HFFc6 (cell line): ENCODE measurements at places on chromosomes 1 and 21. TPM values are rescaled to one million over a fixed set of nuclear protein-coding genes. Genes with fewer than 3 reads are reported as not detected.

DNA sequence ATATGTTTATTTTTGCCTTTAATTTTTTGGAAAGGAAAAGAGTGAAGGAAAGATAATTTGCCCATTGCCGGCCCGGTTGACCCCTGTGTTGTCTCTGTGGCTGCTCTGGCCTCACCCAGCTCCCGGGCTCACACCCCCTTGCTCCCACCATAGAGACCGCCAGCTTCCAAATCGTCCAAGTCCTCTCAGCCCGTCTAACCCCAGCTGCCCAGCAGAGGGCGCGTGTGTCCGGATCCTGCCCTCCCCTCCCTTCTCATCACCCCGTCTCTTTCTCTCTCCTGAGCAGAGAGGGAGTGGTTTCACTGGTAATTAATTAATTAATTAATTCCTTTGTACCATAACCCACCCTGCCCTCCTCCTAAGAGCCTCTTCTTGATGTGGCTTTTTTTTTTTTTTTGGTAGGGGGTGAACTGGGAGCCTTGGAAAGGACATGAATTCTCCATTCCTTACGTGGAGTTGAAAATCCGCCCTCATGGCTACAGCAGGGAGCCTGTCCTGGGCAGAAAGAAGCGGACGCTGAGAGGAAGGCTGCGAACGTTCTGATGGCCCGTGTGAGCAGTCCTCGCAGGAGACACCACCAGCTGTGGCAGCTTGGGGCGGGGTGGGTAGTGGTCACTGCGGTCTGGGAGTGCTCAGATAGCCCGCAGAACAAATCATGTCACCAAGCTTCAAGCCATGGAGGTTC, 45.9 kb downstream of the KIAA0040 start:
- H3K4me3 ChIP-seq, result no peak overlapping the region
- no peaks in the 10 kb centered on the region for H3K36me3 ChIP-seq
- H3K27me3 ChIP-seq, result peaks cover 15% of the 10 kb centered on the region
- no peak overlapping the region for H3K27ac ChIP-seq
- peak; percentile 42 for DNase-seq
- peaks cover 12% of the 10 kb centered on the region for H3K4me1 ChIP-seq

SELENOF gene
- 289 to 354 TPM (median 315 TPM) in 3 replicates for total RNA-seq

DNA sequence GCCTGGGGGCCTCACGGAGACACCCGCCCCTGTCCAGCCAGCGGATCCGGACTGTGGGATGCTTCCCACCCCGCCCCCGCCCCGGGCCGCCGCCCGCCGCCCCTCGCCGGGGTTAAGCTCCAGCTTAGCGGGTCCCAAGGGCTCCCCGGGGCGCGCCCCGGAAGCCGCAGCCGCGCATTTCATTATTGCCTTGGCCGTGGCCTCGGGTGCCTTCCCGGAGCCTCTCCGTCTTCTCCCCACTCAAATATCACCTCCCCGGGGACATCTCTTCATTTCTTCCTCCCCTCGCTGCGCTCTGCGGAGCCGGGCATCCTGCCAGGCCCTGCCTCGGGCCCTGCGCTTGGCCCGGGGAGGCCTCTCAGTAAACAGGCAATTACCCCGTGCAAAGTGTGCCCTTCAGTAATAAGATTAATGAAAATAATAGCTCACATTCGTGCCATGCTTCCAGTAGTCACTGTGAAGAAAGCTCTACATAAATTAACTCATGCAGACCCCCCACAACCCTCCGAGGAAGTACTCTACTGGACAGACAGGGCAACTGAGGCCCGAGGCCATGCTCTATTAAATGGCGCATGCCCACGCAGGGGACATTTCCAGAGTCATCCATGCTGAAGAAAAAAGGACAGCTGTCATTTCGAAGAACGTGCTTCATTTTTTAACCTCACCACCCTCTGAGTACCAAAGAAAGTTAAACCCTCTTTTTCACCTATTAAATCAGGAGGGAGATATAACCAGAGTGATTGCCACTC, 49.9 kb upstream of the LAPTM5 start:
- H3K36me3 ChIP-seq, result no peaks in the 10 kb centered on the region
- H3K27ac ChIP-seq, result no peak overlapping the region
- H3K4me1 ChIP-seq, result peaks cover 39% of the 10 kb centered on the region
- no peak for DNase-seq

DNA sequence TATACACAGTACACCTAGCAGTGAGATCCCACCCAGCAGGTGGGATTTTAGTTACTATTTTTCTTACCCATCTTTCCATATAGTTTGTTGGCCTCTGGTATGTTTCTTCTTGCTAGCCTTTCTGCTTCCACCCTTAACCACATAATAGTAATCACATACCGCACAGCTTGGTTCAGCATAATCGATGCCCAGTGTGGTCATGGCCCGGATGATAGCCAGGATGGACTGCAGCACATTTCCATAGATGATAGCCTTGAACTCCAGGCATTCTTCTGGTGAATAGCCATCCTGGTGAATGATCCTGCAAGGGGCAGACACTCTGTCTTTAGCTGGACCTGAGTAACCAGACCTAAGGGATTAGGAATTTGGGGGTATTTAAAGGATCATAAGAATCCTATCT, 9.5 kb downstream of the GNAT2 start:
- peaks cover 5% of the 10 kb centered on the region for H3K36me3 ChIP-seq
- peaks cover 3% of the 10 kb centered on the region; the same call in 1 of the 2 replicates for H3K27me3 ChIP-seq
- no peak for DNase-seq
- H3K4me1 ChIP-seq, result peaks cover 55% of the 10 kb centered on the region
- no peak overlapping the region for H3K27ac ChIP-seq

GRCh38 chr1:78079580-78079979, 33.8 kb downstream of the GIPC2 start:
- DNase-seq, result no peak
- H3K4me3 ChIP-seq, result no peak overlapping the region
- no peaks in the 10 kb centered on the region for H3K27me3 ChIP-seq
- H3K27ac ChIP-seq, result peak overlapping the region; percentile 73
- H3K4me1 ChIP-seq, result peaks cover 70% of the 10 kb centered on the region

- no peaks in the 10 kb centered on the region for H3K27me3 ChIP-seq
- peaks cover 10% of the 10 kb centered on the region for H3K36me3 ChIP-seq
- no peak overlapping the region for H3K27ac ChIP-seq
These were observed 484.8 kb downstream of the BRINP3 start for GRCh38 chr1:189992856-189993255.

- peaks cover 9% of the 10 kb centered on the region; the same call in 1 of the 2 replicates for H3K4me1 ChIP-seq
- peaks cover 73% of the 10 kb centered on the region for H3K36me3 ChIP-seq
- no peak overlapping the region for H3K4me3 ChIP-seq
- H3K27me3 ChIP-seq, result no peaks in the 10 kb centered on the region
- no peak for DNase-seq
These were observed 18.7 kb downstream of the UBAP2L start for GRCh38 chr1:154239491-154239890.

DNA sequence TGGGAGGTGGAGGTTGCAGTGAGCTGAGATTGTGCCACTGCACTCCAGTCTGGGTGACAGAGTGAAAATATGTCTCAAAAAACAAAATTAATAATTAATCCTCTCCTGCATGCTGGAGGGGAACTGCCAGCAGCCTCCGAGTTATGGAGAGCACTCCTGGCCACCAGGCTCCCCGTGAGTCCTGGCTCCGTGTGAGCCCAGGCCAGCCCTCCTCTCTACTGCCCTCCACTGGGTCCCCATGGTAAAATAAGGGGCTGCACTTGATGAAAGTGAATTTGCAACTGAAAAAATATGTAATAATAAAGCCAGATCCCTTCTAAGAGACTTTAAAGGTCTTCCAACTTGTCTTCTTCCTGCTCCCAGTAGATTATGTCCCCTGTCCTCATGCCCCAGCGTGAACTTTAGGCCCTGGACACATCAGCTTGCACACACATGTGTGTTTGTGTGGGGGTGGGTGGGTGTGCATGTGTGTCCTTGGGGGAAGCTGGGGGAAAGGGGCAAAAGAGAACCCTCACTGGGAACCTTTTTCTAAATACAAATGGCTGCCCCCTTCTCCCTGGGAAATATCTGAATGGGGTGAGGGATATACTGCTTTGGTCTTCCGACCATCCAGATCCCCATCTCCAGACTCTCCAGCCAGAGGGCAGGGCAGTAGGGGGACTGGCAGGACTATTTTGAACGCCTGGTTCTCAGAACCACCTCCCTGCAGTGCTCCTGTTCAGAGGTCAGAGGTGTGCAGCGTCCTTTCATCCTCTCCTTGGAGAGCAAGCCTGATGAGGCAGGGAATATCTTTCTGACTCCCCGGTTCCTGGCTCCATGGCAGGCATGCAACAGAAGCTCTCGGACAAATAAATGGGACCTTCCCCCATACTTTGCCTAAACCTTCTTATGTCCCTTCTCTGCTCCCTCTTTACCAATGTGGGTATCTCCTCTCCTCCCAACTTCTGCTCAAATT, 26.2 kb downstream of the NEK2 start:
- peaks cover 25% of the 10 kb centered on the region for H3K4me1 ChIP-seq
- no peak overlapping the region for H3K4me3 ChIP-seq
- no peaks in the 10 kb centered on the region for H3K36me3 ChIP-seq

RGS18 gene
- not detected in 3 replicates for total RNA-seq

DNA sequence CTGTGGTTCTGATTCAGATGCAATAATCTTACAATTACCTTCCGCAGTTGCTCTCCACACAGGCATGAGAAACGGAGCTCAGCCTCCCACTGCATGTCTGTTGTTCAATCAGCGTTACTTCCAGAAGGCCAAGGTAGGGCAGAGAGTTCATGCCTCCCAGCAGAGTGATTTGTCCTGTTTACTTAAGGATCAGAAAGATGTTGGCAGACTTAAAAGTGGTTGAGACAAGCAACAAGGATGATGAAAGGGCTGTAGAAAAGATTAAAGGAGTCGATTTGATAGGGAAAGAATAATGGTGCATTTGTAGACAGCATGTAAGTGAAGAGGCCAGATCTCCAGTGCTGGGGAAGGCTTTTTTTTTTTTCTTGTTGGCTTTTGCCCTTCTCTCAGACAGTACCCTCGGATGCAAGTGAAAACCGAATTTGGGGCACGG, 26.6 kb downstream of the ARMH1 start:
- peaks cover 8% of the 10 kb centered on the region for H3K4me1 ChIP-seq
- H3K27ac ChIP-seq, result no peak overlapping the region
- DNase-seq, result no peak
- no peaks in the 10 kb centered on the region for H3K36me3 ChIP-seq
- H3K4me3 ChIP-seq, result no peak overlapping the region
- H3K27me3 ChIP-seq, result peaks cover 7% of the 10 kb centered on the region

GRCh38 chr1:2422523-2422922, 10.2 kb upstream of the PEX10 start:
- H3K27me3 ChIP-seq, result peaks cover 27% of the 10 kb centered on the region
- no peak for DNase-seq
- no peaks in the 10 kb centered on the region for H3K36me3 ChIP-seq
- no peaks in the 10 kb centered on the region for H3K4me1 ChIP-seq
- H3K27ac ChIP-seq, result no peak overlapping the region

IFI44 gene
- total RNA-seq, result 1.2 to 2.9 TPM (median 1.3 TPM) in 3 replicates

- peaks cover 1% of the 10 kb centered on the region; the same call in 1 of the 2 replicates for H3K27me3 ChIP-seq
- H3K36me3 ChIP-seq, result peaks cover 10% of the 10 kb centered on the region
- peak overlapping the region; percentile 98 for H3K27ac ChIP-seq
- H3K4me3 ChIP-seq, result peak overlapping the region; percentile 69
- peak; percentile 97 for DNase-seq
These were observed 56.5 kb upstream of the BCAR3 start for GRCh38 chr1:93738075-93738622.

GRCh38 chr1:24235921-24236788, 49.1 kb upstream of the IFNLR1 start:
- no peak overlapping the region for H3K4me3 ChIP-seq
- peaks cover 23% of the 10 kb centered on the region for H3K27me3 ChIP-seq
- peaks cover 18% of the 10 kb centered on the region for H3K4me1 ChIP-seq
- no peak overlapping the region; the same call in 1 of the 2 replicates for H3K27ac ChIP-seq

- H3K4me1 ChIP-seq, result peaks cover 37% of the 10 kb centered on the region
- no peak for DNase-seq
- no peak overlapping the region for H3K4me3 ChIP-seq
- no peaks in the 10 kb centered on the region for H3K27me3 ChIP-seq
These were observed 218.8 kb downstream of the RPS6KC1 start for GRCh38 chr1:213269829-213270228.

LRRC42 gene
- 38.8 to 42.6 TPM (median 41.8 TPM) in 3 replicates for total RNA-seq

DNA sequence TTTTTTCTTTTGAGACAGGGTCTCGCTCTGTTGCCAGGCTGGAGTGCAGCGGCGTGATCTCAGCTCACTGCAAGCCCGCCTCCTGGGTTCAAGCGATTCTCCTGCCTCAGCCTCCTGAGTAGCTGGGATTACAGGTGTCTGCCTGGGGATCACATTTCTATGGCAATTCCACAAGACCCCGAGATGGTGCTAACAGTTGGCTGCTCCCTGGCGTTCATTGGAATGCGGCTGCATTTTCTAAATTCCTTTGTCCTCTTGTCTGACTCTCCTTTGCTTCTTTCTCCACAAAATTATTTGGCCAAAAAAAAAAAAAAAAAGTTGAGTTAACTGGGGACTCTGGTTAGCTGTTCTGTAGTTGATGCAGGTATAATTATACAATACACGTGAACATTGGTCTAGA, 176.4 kb downstream of the ETS2 start:
- no peak overlapping the region for H3K27ac ChIP-seq
- peaks cover 15% of the 10 kb centered on the region for H3K27me3 ChIP-seq
- no peak overlapping the region for H3K4me3 ChIP-seq
- H3K36me3 ChIP-seq, result no peaks in the 10 kb centered on the region

COL24A1 gene
- total RNA-seq, result 0.98 to 2.4 TPM (median 2.4 TPM) in 3 replicates

DNA sequence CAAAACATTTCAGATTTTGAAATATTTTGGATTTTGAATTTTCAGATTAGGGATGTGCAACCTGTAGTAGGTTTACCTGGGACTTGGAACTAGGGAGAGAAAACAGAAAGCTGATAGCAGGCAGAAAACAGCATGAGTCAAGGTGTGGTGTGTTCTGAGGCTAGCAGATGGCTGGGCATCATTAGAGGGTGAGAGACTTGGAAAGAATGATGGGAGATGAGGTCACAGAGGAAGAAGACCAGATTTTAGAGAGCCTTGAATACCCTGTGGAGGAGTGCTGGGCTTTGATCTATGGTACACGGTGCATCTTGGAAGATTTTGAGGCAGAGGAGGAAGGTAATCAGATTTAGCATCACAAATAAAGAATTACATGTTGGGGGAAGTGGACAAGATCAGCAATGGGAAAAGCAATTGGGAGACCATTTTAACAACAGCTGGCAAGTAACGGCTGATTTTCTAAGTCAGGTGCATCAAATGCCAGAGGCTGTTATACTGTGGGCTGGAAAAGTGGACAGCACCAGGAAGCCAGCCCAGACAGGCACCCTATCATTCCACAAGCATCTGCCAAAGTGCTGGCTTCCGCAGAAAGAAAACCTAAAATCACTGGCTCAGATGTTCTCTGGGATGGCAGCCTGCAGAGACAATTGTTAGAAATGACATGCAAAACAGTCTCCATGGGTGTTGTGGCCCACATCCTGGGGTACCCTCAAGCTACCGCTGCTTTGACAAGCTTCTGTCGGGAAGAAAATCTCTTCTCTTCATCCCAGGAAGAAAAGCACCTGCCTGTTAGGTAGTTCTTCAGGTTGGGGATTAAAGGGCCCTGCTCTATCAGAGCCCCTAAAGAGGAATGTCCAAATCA, 30.9 kb upstream of the CAMK1G start:
- no peak for DNase-seq
- no peak overlapping the region; the same call in 1 of the 2 replicates for H3K4me3 ChIP-seq
- H3K27ac ChIP-seq, result no peak overlapping the region
- peaks cover 7% of the 10 kb centered on the region for H3K4me1 ChIP-seq
- no peaks in the 10 kb centered on the region for H3K36me3 ChIP-seq

ECM1 gene
- 33.7 to 51.1 TPM (median 34.1 TPM) in 3 replicates for total RNA-seq
